Activated CD8-positive, alpha-beta memory T cell treated with anti-CD3 and anti-CD28 coated beads for 48 hours (primary cell): ENCODE measurements at places on chromosomes 16 and 17.
A peak's percentile ranks its signal among the peaks of the same experiment; 100 is the strongest.

DNA sequence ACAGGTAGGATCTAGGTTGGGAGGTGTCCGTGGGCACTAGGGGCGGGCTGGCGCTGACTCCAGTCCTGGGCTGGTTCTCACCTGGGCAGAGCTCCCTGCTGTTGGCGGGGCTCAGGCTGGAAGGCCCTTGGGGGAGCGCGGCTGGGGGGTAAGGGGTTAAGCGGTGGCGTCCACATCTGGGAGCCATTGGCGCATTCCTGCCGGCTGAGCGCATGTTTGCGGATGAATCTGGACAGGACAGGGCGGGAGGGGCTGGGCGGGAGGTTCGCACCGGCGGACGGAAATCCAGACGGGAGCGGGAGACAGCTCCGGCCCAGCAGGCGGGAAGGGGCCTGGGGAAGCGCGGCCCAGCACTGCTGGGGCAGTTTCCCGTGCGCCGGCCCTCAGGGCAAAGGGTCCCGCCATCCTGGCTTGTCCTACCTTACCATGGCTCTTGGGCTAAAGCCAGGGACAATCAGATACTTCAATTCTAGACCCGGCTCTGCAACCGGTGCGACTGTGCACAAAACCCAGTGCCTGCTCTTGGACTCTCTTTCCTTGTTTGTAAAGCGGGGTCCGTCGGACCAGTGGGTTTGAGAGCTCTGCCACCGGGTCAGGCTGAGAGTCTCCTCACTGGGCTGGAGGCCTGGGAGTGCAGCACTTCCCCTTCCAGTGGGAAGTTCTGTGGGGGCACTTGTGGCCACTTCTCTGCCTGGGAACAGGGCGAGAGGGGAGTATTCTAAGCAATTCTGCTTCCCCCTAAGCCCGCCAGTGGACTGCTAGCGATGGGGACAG is 7.8 kb downstream of the RARA start:
- DNase-seq: no peak

- no peak for DNase-seq
These were observed 9.3 kb downstream of the TBC1D24 start for GRCh38 chr16:2483939-2484897.

DNA sequence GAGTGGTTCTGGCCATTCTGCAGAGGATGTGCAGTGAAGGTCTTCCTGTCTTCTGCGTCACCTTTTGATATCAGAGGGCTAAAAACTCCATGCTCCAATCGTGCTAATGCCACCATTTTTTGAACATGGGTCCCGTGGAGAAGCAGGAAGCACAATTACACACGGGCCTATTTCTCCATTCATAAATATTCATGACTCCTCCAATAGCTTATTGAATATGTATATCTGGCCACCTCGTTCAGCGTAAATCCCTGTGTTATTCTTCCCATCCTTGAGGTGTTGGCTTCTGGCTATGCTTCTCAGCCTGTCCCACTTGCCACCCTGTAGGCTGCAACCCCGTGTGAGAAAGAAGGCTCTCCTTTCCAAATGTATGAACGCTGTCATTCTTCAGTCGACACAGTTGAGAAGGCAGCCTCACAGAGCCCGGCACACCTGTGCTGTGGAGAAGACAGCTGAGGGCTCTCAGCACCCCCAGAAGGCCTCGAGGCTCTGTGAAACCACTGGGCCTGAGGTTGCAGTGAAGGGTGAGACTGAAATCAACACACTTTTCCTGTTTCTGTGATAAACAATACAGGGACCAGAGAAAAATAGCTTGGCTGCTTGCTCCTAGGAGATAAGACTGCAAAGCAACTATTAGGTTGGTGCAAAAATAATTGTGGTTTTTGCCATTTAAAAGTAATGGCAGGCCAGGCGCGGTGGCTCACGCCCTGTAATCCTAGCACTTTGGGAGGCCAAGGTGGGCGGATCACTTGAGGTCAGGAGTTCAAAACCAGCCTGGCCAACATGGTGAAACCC is 4.9 kb upstream of the ANKRD40CL start:
- DNase-seq: no peak

DNA sequence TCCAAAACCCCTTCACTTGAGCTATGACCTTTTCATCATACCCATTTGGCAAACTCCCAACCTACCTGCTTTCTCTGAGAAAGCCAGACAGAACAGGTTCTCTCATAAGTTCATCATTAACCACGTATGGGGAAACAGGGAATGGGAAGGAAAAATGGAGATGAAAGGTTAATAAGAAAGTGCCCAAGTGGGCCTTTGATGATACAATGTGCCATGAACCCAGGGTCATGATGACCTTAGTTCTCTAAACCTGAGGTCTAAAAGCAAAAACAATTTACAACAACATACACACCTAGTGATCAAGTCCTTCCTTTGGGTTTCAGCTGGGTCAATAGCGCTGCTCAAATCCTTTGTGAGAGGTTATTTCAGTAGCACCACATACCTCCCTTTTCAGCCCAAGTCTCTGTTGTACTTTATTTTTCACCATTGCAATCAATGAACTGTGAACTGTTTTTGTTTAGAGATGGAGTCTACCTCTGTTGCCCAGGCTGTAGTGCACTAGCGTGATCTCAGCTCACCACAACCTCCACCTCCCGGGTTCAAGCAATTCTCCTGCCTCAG is 14.5 kb upstream of the RANGRF start:
- no peak for DNase-seq

- DNase-seq: no peak
These were observed 249.9 kb downstream of the GSG1L start for GRCh38 chr16:27813591-27813990.

GRCh38 chr17:66296289-66296725 is 6.1 kb upstream of the PRKCA start:
- DNase-seq: no peak

GRCh38 chr16:30668393-30668792 is 10.2 kb downstream of the FBRS start:
- no peak for DNase-seq

- DNase-seq: peak; percentile 27
These were observed 18.4 kb downstream of the PDILT start for GRCh38 chr16:20385844-20386832.

GRCh38 chr17:17754719-17755686 is 73.7 kb downstream of the RAI1 start:
- no peak for DNase-seq

DNA sequence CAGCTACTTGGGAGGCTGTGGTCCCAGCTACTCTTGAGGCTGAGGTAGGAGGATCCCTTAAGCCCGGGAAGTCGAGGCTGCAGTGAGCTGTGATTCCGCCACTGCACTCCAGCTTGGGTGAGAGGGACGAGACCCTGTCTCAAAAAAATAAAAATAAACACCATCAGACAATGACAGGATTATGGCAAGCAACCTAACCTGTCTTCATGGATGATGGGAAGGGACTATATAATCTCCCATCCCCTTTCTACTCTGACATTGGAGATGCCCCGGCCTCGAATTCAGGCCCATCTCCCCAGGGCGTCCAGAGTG is 893 bp downstream of the TRIM25 start:
- DNase-seq: no peak

- no peak for DNase-seq
These were observed 11.8 kb downstream of the LASP1 start for GRCh38 chr17:38881600-38882191.

DNA sequence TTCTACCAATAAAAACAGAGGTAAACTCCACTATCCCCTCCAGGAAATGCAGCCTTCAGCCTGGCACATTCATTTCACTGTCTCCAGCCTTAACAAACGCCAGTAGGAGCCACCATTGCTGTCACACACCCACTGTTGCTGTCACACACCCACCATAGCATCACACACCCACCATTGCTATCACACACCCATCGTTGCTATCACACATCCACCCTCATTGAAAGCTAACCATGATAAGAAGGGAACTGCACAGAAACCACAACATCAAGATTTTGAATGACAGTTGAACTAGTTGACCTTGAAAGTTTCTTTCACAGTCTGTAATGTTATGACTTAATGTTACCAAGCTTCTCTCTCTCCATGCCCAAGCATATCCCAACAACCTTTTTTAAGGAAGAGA is 38.1 kb downstream of the SHCBP1 start:
- no peak for DNase-seq

- DNase-seq: no peak
These were observed 16.5 kb downstream of the RNF157 start for GRCh38 chr17:76223802-76224201.
